ENCODE measurements at places on chromosomes 3 and 15.
A peak's percentile ranks its signal among the peaks of the same experiment; 100 is the strongest.

GRCh38 chr3:58039601-58040000 lies 31.4 kb downstream of the FLNB start:
- no peak for DNase-seq

DNA sequence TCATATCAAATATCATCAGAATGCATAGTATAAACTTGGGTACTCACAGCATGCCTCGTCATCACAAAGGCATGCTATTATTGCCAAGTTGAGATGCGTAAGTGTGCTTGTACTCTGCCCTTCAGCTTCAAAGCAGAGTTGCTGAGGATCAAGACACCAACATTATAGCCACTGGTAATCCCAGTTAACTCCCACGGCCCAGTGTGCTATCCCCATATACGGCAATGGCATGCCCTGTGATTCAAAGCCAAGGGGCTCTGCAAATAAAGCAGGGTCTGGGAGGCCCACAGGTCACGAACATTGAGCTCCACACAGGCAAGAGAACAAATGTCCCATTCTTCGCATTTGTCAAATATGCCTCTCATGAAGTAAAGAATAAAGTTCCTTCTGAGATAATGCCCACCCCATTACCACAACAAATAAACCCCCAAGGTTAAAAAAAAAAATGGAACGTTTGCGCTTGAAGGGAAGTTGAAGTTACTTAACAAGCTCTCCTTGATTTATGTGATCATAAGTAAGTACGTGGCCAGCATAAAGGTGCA lies 298.1 kb upstream of the NECTIN3 start:
- peak; percentile 72 for DNase-seq

GRCh38 chr3:65672871-65673815 lies 365.6 kb downstream of the MAGI1 start:
- DNase-seq: no peak

GRCh38 chr3:14148041-14148985 lies 23.5 kb downstream of the TMEM43 start:
- DNase-seq: no peak

GRCh38 chr3:28139288-28139687 lies 102.1 kb upstream of the CMC1 start:
- no peak for DNase-seq

DNA sequence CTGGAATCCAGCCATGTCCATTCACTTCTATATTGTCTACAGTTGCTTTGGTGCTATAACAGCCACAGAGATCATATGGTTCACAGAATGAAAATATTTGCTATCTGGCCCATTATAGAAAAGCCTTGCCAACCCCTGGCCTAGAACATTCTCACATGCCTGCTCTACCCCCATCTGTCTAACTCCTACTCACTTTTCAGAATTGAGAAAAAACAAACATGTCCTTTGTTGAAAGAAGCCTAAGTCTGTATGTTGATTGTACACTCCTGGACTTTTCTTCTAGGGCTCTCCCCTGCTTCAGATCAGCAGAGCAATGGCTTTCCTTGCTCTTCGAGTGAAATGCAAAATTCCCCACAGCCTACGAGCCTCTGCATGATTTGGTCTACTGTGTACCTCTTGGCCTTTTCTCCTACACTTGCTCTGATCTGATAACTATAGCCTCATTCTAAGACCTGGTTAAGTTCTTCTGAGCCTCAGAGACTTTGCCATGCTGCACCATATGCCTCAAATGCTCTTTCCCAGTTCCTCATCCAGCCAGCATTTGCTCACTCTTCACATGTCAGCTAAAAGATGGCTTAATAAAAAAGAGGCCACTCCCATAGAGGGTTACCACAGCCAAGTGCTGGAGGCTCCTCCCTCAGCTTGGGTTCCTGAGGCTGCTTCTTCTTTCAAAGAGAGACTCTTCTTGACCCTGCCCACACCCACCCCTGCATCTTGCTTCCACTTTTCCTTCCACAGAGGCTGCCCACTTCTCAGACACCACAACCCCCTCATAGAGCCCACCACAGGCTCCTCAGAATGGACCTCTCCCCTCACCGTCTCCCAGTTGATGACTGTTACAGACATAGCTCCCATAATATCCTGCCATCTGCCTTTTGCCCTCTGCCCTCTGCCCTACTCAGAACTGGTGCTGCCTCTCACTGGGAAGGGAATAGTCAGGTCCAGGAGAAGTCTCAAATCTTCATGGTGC lies 22.9 kb upstream of the DCLK3 start:
- DNase-seq: no peak

DNA sequence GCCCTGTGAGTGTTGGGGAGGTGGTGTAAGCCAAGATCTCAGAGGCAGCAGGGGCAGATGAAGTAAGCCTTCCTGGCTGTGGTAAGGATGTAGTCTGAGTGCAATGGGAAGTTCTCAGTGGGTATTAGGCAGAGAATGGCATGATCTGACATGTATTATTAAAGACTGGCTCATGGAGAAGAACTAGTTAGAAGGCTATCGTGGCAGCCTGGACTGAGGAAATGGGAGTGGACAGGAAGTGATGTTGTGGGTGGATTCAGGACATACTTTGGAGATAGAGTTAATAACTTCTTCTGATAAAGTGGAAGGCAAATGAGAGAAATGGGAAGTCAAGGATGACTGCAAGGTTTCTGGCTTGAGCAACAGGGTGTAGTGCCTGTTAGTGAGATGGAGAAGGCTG lies 250.9 kb upstream of the CFAP20DC start:
- DNase-seq: no peak

DNA sequence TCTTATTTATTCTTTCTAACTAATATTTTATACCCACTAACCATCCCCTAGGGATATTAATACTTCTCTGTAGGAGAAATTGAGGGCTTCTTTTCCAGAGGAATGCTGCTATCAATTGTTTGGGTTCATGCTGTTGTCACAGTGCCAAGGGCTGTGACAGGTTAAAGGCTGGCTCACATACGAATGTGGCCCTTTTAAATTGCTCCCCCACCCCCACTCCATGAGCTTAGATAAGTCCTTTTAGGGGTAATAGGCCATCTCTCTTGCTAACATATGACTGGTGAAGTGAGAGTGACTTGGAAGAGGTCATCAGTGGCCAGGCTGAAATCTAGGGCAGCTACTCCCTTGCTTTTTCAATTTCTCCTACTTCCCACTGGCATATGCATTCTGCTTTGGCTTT lies 121.9 kb upstream of the DPH6 start:
- DNase-seq: no peak

- no peak for DNase-seq
These were observed 9.5 kb downstream of the PDE8A start for GRCh38 chr15:84991014-84991712.

DNA sequence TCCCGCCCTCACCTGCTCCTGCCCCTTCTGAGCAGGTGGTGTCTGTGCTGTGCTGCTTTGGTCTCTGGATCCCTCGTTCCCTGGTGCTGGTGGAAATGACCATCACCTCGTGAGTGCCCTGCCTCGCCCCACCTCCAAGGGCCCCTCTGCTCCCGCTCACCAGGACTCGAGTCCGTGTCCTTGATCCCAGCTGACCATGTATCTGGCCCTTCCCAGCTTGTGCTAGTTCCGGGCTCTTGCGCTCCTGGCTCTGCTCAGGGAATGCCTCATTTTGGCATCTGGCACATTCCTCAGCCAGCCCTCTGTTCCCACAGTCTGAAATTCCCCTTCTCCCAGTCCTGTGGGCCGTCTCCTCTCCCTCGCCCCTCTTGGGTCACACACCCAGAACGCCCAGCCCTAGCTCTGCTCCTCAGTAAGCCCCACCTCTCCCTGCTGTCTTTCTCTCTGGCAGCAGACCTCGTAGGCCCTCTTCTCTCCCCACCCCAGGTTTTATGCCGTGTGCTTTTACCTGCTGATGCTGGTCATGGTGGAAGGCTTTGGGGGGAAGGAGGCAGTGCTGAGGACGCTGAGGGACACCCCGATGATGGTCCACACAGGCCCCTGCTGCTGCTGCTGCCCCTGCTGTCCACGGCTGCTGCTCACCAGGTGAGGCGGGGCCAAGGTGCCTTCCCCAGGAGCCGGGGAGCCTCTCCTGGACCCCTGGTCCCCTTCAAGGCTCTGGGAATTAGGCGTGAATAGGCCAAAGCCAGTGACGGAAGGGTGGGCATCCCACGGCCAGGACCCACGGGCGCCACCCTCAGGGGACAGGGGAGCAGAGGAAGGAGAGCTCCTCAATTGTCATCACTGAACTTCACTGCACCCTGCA lies 11.5 kb downstream of the SLC51A start:
- DNase-seq: no peak

DNA sequence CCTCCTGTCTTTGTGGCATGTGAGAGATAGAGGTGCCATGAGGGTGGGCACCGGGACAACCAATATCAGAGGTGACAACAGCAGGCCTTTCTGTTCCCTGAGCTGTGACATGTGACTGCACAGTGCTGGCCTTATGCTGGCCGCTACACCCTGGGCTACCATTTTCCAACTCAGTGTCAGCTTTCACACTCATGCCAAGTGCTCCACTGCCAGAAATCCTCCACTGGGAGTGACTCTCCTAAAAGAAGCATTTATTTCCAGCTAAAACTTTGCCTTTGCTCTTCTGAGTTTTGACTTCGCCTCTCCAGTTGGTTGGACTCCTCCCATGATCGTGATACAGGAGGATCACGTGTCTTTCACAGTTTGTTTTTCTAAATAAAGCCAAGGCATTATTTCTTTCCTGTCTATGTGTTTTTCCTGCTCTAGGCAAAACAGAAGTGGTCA lies 31.4 kb downstream of the CA12 start:
- DNase-seq: no peak

GRCh38 chr3:87498358-87499080 lies 222.1 kb upstream of the POU1F1 start:
- DNase-seq: no peak
